ENCODE measurements at places on chromosomes 1 and 21. TPM values are rescaled to one million over a fixed set of nuclear protein-coding genes. Genes with fewer than 3 reads are reported as not detected.

The MAP3K7CL gene
- 41.8 TPM for total RNA-seq

The DHX9 gene
- total RNA-seq: 108 TPM

The ETV3L gene
- not detected for total RNA-seq

The FAAP20 gene
- 19.6 TPM for total RNA-seq

The SPATA17 gene
- total RNA-seq: 1.1 TPM

The CR1 gene
- total RNA-seq: not detected
